COR-L47 (cell line): ENCODE measurements at places on chromosomes 3 and 15.

GRCh38 chr3:37308247-37308646, 133.9 kb upstream of the LRRFIP2 start:
- DNase-seq: no peak

DNA sequence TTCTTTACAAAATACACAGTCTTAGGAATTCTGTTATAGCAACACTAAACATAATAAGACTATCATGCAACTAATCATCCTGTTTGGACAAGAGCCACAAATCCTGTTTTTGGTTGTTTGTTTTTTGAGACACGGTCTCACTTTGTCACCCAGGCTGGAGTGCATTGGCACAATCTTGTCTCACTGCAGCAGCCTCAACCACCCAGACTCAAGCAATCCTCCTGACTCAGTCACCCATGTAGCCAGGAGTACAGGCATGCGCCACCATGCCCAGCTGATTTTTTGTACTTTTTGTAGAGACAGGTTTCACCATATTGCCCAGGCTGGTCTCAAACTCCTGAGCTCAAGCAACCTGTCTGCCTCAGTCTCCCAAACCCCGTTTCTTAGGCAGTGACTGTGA, 28.3 kb downstream of the NEDD4 start:
- DNase-seq: no peak

GRCh38 chr3:132593241-132593946, 3.7 kb upstream of the ACKR4 start:
- DNase-seq: no peak

DNA sequence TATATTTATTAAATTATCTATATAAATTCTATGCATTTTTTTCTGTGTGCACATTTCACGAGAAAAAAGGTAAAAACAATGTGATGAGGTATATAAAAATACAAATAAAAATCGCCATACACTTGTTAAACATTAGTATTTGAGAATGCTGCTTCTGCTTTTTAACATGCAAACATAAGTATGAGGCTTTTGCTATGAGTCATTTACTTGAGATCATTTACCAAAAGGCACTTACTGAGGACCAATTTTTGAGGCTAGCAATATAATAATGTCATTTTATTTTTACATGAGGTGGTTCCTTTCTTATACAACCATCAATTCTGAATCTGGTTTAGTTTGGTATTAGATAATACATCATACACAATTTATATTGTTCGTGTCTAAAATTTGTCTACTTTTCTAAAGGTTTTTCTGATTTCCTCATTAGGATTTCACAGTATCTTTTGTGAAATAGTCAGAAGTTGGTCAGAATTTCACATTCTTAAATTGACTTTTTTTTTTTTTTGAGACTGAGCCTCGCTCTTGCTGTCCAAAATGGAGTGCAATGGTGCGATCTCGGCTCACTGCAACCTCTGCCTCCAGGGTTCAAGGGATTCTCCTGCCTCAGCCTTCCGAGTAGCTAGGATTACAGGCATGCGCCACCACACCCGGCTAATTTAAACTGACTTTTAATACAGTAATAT, 25.6 kb downstream of the DCUN1D1 start:
- DNase-seq: no peak

DNA sequence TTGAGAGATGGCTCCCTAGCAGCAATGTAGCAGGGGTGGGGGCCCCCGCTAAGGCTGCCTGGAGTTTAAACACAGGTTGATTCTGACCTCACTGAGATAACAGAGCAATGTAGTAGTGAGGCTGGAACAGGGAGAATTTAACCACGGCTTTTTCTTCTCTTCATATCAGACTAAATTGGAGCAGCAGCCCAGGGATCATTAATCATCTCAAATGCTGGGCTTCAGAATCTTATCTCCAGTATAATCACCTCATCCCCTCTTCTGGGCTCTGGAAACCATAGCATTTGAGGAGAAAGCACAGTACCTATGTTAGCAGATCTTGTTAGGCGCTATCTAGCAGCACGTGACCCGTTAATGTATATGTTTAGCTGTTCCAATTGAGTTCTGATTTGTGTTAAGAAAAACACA, 25.4 kb upstream of the DET1 start:
- no peak for DNase-seq

GRCh38 chr3:6421666-6422445, 439.1 kb upstream of the GRM7 start:
- DNase-seq: no peak

DNA sequence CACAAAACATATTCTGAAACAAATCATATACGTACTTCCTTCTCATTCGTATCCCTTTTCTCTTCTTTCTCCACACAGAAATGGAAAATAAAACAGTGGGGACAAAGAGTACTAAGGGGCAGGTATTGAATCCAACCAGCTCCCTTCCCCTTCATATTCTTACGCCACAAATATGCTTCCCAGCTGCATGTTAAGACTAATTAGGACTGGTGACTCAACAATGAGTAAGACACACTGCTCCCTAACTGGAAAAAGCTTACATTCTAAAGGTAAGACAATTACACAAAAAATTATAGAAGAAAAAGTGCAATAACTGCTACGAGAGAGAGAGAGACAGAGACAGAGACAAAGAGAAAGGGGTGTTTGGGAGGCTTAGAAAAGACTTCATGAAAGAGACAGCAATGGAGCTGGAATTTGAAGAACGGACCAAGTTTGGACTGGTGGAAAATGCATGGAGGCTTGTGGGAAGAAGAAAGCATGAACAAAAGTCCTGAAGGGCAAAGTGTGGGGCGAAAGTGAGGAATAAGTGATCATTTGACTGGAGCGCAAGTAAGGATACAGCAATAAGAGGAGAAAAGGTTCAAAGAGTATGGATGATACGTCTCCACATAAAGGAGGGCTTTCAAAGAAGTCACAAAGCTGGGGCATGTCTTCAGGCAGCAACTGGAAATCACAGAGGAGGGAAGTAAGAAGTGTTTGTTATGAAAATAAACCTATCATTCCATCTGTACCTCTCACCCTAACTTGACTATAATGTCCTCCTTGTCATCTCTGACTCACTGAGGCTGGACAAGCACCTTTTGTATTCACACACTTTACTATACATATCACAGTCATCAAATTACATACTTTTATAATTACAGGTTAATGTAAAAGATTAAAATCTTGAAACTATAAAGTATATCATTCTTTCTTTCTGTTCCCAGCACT, 49.2 kb downstream of the RYK start:
- no peak for DNase-seq

GRCh38 chr3:130926504-130926903, 32.6 kb downstream of the ATP2C1 start:
- no peak for DNase-seq

DNA sequence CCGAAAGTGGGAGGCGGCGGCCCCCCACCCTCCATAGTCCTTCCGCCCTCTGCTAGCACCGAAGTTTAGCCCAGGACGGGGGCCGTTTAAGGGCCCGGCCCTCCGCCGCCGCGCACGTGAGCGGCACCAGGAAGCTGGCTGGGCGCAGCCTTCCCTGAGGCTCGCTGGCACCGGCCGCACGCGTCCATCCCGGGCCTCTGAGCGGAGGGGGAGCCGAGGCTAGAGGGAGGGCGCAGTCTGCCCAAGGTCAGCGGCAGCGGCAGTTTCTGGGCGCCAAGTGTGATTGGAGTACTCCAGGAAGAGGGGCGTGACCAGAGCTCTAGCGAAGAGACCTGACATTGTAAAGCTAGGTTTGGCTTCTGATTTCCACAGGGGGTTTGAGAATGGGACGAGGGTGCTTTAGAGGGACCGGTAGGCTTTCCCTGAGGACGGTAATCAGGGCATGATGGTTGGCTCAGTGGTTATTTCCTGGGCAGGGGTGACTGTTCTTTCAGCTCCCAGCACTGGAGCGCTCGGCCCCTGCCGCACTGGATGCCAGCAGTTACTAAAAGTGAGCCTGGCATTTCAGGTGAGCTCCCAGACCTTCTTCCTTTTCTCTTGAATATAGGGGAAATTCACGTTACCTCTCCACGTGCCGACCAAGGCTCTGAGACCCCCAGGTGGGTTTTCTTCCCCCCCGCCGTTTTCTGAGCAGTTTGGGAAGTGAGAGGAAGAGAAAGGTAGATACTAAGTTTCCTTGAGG, 853 bp downstream of the TEX264 start:
- DNase-seq: peak; percentile 32

- DNase-seq: no peak
Measured at GRCh38 chr3:123861081-123861836, 22.9 kb downstream of the MYLK start.

GRCh38 chr3:8575364-8576104, 69.1 kb downstream of the SSUH2 start:
- DNase-seq: no peak

DNA sequence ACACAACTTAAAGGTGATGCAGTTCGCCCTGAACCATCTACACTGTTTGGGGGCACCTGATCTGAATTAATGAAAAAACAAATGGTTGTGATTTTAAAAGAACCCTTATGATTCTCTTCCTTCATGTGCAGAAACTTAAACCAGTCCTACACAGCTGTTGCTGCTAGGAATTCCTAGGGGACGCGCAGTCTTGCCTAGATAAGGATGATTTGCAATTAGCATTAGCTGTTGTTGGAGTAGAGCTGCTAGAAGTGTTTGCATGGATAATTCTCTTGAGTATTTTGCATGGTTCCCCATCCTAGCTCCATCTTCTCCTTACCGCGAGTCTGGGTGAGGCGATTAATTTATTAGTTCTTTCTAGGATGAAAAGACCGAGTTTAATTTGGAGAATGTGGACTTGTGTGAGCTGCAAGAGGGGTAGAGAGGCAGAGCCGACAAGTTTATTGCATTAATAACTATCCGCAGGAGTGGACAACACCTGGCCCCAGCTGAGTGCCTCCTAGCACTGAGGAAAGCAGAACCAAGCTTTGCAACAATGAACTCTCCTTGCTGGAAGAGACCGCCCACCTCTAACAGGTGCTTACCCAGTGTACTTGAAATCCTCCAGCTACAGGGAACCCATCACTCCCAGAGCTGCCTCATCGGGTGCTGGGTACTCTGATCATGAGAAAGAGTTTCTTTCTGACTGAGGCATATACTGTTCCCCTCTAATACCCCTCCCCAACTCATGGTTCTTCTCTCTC, 75.0 kb upstream of the WNT7A start:
- DNase-seq: no peak

GRCh38 chr3:127940116-127940515, 25.1 kb downstream of the KBTBD12 start:
- DNase-seq: no peak

- DNase-seq: no peak
Measured at GRCh38 chr15:60889491-60889890, 339.6 kb downstream of the RORA start.

- DNase-seq: no peak
Measured at GRCh38 chr3:12964711-12965612, 108.3 kb downstream of the IQSEC1 start.

DNA sequence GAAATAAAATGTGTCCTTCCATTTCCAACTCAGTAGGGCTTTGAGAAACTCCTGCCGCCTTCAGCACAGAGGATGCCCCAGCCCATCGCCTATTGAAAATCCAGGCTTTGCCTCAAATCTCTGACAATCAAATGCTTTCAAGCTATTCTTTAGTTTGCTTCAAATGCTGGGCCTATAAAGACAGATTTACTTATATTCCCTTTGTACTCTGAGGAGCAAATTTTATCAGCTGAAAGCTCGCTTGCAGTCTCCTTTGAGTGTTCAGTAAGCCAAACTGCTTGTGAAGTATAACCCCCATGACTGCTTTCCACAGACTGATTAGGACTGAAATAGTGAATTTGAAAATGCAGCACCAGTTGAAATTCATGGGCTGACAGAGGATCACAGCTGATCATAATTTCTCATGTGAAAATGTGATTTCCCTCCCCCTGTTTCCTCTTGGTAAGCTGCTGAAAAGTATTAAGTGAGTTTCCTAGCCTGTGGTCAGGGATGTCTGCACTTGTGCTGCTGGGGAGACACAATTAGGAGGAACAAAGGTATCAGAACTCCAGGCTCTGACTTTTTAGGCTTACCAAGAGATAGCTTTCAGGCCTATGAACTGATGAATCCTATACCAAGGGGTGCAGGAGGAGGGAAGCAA, 563.4 kb upstream of the TGFBR2 start:
- no peak for DNase-seq

DNA sequence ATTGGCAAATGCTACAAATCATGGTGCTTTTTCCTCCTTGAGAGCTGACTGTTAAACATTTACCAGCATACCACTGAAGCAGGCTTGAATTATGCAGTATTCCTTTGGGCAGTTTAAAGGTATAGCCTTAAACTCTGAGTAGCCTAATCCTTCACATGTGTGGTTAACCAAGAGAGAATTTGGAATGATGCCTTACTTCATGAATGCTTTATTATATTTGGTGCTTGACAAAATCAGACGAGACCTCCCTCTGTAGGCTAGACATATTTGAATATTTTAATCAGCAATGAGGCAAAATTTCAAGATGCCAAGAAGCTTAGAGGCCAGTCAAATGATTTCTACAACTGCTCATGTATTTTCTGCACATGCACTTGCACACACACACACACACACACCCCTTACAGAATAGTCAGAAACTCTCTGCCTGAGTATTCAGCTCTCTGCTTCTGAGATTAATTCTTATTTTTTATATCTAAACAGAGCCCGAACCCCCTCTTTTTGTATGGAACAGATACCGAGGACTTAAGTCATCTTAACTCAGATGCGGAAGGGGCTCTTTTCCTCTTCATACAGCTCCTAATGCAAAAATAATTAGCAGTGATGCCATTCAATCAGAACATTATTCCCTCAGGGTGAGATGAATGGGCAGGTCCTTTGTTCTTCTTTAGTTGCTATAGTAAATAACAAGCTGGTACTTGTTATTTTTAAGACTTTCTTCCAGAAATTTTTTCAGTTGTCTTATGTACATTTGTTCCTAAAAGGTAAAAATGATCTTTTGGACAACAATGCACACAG, 195.5 kb upstream of the TMC3 start:
- no peak for DNase-seq

- no peak for DNase-seq
Measured at GRCh38 chr3:35320646-35321407, 318.5 kb upstream of the ARPP21 start.

DNA sequence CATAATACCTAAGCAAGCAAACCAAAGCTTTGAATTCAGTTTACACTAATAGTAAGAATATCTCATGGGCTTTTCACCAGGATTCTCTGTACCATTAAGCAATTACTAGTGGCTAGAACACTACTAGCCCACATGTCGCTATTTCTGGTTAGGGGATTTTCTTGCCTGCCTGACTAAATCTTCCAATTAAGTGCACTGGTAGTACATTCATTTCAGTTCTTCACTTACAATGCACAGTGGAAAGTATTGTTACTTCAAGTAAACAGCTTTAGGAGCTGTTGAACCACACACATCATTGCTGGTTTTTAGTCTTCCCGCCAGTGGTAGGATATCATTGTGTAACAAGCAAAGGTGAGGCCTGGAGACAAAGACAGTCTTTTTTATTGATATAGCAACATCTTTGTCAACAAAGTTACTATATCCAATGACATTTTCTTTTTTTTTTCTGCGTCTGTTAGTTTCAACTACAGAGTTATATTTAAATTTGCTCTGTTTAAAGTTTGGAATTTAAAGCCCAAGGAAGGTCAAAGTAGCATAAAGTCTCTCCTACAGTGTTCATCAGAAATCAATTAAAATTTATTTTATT, 826.8 kb upstream of the NR2F2 start:
- no peak for DNase-seq

- no peak for DNase-seq
Measured at GRCh38 chr15:55897560-55898336, 95.7 kb downstream of the NEDD4 start.
